ELR (cell line): ENCODE measurements at places on chromosomes 12 and 14.
A peak's percentile ranks its signal among the peaks of the same experiment; 100 is the strongest.

- peak; percentile 38 for DNase-seq
Observed at GRCh38 chr14:103832046-103832445, 15.3 kb downstream of the PPP1R13B start.

DNA sequence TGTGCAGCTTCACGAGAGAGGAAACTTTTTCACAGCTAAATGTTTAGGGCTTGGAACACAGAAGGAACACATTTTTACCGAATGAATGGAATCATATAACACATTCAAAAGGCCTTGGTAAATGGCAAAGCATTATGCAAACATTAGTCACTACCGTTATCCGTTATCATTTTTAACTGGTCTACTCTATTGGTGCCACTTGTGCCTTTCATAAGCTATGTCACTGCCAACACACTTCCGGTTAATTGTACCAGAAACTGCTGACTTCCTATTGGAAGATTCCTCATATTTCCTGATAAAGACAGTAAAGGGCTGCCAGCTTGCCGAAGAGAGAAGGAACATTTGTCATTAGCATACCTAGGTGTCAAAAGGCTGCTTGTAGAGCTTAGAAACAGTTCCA lies 169.2 kb downstream of the APAF1 start:
- no peak for DNase-seq

DNA sequence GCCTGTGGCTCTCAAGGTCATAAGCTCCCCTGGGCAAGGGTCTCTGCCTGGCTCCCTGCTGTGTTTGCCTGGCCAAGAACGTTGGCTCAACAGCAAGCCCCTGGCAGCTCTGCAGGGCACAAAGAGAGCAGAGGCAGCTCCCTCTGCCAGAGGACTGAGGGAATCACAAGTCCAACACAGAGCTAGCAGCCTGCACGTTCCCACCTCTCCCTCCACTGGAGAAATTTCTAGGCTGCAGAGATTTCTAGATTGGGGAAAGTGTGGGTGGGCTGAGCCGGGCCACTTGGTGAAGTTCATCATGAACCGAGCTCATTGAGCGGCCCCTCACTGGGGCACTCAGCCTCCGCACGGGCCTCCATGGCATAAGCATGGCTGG lies 19.8 kb downstream of the ZFYVE21 start:
- no peak for DNase-seq

- no peak for DNase-seq
Observed at GRCh38 chr14:98878282-98878681, 393.7 kb downstream of the BCL11B start.

- peak; percentile 30 for DNase-seq
Observed at GRCh38 chr12:58818546-58818945, 101.8 kb downstream of the LRIG3 start.

- no peak for DNase-seq
Observed at GRCh38 chr12:122961531-122962329, 4.5 kb downstream of the ABCB9 start.

- DNase-seq = peak; percentile 11
Observed at GRCh38 chr12:79406993-79407392, 283.8 kb downstream of the PAWR start.

- no peak for DNase-seq
Observed at GRCh38 chr12:75853626-75854025, 177.9 kb downstream of the PHLDA1 start.

DNA sequence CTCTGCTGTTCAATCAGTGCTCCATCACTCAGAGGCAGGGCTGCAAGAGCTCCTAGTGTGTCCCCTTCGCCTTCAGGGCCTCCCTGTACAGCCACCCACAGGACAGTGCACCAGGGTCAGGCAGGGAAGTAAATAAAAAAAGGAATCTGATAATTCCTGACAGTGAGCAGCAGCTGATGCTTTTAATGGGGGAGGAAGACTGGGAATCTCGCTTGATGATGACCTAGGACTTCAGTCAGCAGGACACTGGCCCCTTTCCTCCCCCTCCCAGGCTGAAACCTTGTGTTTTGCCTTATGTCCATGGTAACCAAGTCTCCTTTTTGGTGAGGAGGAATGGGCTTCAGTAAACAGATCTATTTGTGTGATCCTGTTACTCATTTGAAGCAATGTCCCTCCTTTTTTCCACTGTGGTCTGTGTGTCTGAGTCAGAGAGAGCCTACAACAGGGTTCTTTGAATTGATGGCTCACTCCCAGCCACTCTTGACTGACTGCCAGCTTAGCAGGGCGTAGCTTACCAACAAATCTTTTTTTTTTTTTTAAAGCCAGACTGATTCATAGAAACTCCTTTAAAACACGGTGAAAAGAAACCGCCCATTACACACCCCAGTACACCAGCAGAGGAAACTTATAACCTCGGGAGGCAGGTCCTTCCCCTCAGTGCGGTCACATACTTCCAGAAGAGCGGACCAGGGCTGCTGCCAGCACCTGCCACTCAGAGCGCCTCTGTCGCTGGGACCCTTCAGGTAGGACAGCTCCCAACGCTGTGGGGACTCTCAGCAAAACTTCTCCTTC lies at the start of gene EMP1:
Gene EMP1, plus strand, starts transcription at position 597 of the 792 bp plus-strand sequence. CDS start 14,785 bp downstream, outside the sequence.
- peak; percentile 100 for DNase-seq

GRCh38 chr12:120013659-120014380 lies 24.8 kb downstream of the BICDL1 start:
- peak; percentile 30 for DNase-seq

- peak; percentile 63 for DNase-seq
Observed at GRCh38 chr12:100826323-100826722, 31.7 kb downstream of the ANO4 start.

DNA sequence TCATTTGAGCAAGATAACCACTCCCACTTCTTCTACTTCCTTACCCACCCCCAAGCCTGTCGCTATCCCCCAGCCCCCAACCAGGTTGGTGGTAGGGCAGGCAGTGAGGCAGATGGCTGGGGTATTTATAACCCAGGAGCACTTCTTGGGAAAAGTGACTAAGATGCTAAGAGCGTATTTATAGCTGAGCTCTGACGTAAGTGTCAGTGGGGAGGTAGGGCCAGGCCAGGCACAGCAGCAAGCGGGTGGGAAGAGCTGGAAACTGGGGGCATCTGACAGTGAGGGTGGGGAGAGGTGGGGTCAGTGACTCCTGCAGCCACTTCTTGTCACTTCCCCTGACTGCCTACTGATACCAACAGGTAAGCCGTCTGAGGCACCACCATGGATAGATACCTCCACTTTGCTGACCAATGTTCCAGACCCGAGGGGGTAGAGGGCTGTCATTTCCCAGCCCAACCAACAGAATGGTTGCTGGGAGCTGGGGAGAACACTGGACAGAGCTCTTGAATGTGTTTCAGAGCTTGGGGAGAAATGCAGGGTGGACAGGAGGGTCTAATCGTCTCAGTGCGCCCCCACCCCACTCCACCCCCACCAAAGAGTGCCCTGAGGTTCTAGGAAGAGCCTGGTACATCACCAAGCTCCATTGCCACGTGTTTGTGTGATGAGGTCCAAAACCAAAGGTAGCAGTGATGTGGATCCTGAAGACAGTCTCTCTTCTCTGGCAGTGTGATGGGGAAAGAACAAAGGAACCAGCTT lies 2.7 kb upstream of the INHBE start:
- peak; percentile 86 for DNase-seq

DNA sequence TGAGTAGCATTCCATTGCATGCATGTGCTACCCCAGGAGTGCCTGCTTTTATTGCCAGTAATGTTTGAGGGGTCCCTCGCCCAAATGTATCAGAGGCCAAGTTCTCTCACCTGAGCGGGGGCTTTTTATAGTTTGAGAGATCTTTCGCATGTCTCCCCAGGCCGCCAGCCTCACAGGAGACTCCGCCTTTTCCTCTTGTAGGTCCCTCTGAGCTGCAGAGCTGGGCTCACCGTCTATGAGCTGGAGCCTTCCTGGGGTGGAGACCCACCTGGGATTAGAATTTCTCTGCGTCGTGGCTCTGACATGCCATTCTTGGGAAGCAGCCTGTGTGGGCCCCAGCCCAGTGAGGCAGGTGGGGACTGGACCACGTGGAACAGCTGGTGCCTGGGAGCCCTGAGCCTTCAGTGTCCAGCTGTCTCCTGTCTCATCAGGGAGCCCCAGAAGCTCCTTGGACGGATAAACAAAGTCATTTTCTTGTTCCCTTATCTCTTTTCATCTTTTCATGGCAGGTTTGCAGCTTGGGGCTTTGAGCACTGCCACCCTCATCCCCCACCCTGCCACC lies 261.7 kb upstream of the CRY1 start:
- no peak for DNase-seq

DNA sequence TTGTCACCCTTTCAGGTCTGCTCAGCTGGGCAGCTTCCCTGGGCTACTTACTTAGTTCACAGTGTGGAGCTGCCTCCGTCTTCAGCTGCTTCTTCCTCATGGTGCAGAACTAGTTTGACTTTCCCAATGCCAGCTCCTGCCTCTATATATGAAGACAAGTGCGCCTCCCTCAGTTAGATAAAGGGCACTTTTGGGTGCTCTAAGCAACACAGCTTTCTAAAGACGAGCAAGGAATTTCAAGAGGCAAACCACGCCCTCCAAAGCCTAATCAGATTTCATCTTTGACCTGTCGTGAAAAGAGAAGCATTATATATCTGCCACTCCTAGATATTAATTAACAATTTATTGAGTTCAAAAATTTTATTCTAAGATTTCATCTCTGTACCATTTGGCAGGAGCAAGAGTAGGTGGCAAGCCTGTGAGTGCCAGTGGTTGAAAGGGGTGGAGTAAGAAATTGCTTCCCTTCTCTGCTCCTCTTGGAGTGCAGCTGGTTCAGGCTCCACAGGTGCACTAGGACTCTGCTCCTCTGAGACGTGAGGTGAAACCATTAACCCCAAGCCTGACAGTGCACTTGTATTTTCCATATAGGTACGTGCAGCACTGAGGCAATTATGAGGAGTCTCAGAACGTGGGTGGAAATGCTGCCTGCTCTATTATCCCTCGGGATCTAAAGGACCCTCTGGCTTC lies 2.1 kb upstream of the SLC11A2 start:
- peak; percentile 73 for DNase-seq

- peak; percentile 41 for DNase-seq
Observed at GRCh38 chr12:52672321-52672933, 7.8 kb downstream of the KRT1 start.

GRCh38 chr14:89428546-89429198 lies 11.6 kb upstream of the FOXN3 start:
- DNase-seq = no peak

GRCh38 chr12:119052001-119052400 lies 70.7 kb downstream of the SRRM4 start:
- no peak for DNase-seq

GRCh38 chr14:72513965-72514659 lies 379.8 kb downstream of the DPF3 start:
- peak; percentile 81 for DNase-seq

GRCh38 chr14:50031602-50032313 lies 84.6 kb downstream of the VCPKMT start:
- DNase-seq = peak; percentile 37

DNA sequence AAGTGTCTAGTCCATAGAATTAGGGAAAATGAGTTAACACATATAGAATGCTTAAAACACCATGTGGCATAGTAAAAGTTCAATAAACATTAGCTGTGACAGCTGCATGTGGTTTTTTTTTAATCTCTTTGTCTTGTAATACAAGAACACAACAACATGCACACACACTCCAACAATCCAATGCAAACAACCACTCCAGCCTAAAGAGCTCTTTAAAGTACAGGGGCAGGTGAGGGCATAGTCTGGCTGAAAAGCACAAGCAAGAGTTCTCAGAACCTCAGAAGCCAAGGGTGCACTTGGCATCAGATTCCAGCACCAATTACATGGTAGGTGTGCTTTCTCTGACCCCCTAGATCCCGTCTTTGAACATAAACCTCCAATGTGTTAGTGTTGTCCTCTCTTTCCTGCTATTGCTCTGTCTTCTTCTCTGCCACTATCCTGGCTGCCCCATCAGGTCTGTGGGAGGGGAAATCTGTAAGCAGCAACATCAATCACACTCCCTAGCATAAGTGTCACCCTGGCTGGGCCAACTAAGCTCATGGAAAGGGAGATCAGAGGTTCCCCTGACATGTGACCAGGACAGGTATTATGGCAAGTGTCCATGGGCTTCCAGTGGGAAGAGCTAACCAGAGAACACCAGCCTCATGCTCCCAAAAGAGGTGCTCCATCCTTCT lies 91.0 kb downstream of the SLC8A3 start:
- no peak for DNase-seq

- DNase-seq = no peak
Observed at GRCh38 chr14:100605230-100605629, 18.0 kb upstream of the BEGAIN start.

- DNase-seq = peak; percentile 71
Observed at GRCh38 chr12:55681142-55682077, 26.3 kb downstream of the ITGA7 start.

DNA sequence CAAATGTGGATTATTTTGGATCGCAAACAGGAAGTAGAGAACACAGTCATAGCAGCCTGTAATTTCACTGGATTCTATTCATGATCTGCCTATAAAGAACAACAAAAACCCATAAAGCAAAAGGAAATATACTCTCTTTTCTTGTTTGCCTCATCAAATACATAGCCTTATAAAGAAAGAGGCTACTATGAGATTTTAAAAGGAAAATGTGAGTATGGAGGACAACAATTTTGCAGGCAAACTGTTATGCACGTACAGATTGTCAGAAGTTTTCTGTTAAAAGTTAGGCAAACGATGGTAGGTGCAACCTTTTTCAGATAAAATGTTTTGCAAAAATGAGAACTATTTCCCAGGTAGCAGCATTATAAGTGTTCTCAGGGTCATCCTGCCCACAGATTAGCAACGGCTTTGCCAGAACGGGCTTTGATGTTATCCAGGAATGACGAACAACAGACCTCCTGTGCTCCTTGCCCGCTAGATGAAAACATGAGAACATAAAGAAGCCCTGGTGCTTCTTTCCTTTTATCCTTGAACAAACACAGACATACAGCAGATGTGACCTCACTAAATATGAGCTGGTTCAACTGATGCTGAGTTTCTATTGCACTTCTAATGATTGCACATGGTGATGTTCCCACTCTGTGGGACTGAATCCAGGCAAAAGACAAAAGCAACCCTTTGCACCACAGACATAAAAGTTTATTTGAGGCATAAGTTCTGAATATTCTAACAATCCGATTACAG lies 88.1 kb downstream of the ITPR2 start:
- no peak for DNase-seq

GRCh38 chr12:89800435-89800834 lies 91.8 kb upstream of the ATP2B1 start:
- DNase-seq = peak; percentile 12

DNA sequence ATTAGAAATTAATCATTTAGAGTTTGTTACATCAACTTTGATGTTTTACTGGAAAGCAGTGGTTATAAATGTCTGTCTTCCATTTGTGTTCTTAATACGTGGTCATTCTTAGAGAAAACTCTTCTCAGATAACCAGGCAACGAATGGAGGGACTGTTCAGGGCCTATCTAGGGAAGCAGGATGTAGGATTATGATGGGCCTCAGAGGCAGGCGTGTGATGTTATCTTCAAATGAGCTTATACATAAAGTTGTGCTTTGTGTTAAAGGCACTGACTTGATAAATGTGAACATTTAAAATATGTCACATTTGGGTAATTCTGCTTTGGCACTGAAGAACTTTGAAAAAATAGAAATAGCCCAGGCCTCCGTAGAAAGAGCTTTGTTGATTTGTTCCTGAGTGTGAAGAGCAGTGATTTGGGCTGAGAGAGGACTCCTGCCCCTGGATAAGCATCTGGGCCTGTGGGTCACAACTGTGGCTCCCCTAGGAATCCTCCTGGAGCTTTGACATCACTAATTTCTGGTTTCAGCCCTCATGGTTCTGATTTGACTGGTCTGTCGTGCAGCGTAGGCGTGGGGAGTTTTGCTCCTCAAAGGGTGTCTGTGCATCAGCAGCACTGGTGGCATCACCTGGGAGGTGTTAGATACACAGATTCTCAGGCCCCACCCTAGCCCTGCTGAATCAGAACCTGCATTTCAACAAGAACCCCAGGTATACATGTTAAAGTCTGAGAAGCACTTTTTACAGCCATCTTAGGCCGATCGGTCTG lies 55.4 kb downstream of the SAMD4A start:
- DNase-seq = no peak
